ENCODE measurements at places on chromosomes 6 and 20. TPM values are rescaled to one million over a fixed set of nuclear protein-coding genes. Genes with fewer than 3 reads are reported as not detected.
A peak's percentile ranks its signal among the peaks of the same experiment; 100 is the strongest.

The GFRA4 gene
- not detected for total RNA-seq

- DNase-seq = peak; percentile 45
Observed at GRCh38 chr6:77466055-77466450, 2.8 kb upstream of the HTR1B start.

The ADGB gene
- total RNA-seq = 2.2 TPM

DNA sequence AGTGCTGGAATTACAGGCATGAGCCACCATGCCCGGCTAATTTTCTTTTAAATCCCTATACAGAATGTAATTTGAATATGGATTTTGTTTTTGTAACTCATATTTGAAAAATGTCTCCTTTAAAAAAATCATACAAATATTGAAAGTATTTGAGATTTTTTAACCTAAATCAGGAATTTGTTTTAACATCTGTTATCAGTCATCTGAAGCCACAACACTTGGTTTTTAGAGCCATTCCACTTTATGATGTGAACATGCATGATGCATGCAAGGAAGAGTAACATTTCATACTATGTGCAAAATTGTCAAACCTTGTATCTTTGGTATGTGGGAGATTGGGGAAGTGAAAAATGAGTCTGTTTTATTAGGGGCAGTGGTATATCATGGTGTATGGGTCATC, 124.5 kb upstream of the AHI1 start:
- no peak for DNase-seq

- no peak for DNase-seq
Observed at GRCh38 chr6:1395941-1396908, 6.8 kb downstream of the FOXF2 start.

- DNase-seq = no peak
Observed at GRCh38 chr6:39530201-39530759, 194.9 kb downstream of the KIF6 start.

DNA sequence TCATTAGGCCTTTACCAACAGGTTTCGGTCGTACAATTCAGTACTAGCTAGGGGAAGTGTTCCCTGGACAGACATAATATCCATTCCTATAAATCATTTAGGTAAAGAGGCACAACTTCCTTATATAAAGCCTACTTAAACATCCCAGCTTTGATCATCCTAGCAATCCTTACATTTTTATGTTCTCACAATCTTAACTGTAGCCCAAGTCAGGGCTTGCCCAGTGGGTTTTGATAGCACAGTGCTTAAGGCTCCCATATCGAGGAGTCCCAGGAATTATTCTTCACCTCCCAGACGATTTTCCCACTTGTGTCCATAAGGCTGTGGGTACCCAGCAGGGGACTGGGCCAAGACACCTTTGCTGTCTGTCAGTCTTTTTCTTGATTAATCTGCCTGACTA, 63.2 kb downstream of the E2F3 start:
- no peak for DNase-seq

- no peak for DNase-seq
Observed at GRCh38 chr6:96939007-96939805, 14.7 kb downstream of the KLHL32 start.

- DNase-seq = no peak
Observed at GRCh38 chr6:72702421-72702820, 80.6 kb downstream of the KCNQ5 start.

GRCh38 chr6:162260027-162260426, 467.5 kb downstream of the PRKN start:
- no peak for DNase-seq

GRCh38 chr6:69867639-69867976, 1.3 kb downstream of the COL19A1 start:
- DNase-seq = no peak

DNA sequence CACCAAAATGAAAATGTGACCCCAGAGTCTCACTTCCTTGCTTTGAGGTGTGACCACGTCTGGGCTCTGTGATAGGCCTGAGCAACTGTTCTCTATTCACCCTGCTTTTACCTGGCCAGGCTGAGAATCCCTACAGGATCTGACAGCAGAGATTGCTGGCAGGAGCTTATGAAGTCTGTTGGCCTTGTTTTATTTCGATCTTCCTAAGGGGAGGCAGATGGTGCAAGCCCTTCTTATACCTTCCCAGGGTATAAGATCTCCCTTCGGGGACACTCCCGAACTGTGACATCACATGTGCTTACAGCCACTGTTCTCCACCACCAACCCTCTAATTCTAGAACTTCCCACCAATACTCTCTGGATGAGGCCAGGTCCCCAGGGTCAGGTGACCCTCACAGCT, 26.8 kb downstream of the MYT1 start:
- no peak for DNase-seq

The TMEM217 gene
- 1.6 TPM for total RNA-seq

The LY6G5C gene
- total RNA-seq = 2.1 TPM

The FAM209B gene
- not detected for total RNA-seq

DNA sequence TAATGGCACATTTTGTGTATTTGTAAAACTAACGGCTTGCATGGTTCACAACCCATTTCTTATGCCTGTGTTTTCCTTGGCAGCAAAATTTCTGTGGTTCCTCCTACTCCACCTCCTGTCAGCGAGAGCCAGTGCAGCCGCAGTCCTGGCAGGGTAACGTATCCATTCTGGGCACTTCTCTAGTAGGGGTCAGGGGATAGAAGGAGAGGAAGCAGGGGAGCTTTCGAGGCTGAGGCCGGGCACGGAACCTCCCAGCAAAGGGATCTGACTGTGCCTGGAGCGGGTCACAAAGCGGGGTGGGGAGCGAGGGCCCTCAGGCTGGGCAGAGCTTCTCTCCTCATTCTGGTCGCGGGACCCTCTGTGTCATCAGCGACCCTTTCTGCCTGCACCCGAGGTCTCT, 58.4 kb downstream of the SYTL3 start:
- DNase-seq = no peak

GRCh38 chr20:15889514-15890256, 683.6 kb downstream of the KIF16B start:
- no peak for DNase-seq

GRCh38 chr6:33695451-33695887, 16.0 kb downstream of the UQCC2 start:
- DNase-seq = no peak

DNA sequence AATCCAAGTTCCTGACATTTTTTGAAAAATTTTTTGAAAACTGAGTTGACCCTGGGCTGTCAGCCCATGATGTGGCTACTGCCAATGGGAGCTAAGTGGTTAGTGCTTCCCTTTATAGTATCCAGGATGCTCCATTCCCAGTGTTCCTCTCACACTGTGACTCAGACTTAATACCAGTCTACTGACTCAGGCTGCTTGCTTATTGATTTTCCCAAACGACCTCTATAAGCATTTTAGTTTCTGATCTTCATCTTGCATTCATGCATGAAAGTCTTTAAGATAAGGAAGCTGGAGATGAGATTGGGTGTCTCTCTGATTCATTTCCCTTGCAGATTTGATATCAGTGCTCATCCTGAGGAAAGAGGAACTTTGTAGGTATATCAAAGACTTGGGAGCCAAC, 560.0 kb downstream of the TBC1D32 start:
- DNase-seq = no peak
